Erythroblast (primary cell): ENCODE measurements at places on chromosomes 5 and 9.

DNA sequence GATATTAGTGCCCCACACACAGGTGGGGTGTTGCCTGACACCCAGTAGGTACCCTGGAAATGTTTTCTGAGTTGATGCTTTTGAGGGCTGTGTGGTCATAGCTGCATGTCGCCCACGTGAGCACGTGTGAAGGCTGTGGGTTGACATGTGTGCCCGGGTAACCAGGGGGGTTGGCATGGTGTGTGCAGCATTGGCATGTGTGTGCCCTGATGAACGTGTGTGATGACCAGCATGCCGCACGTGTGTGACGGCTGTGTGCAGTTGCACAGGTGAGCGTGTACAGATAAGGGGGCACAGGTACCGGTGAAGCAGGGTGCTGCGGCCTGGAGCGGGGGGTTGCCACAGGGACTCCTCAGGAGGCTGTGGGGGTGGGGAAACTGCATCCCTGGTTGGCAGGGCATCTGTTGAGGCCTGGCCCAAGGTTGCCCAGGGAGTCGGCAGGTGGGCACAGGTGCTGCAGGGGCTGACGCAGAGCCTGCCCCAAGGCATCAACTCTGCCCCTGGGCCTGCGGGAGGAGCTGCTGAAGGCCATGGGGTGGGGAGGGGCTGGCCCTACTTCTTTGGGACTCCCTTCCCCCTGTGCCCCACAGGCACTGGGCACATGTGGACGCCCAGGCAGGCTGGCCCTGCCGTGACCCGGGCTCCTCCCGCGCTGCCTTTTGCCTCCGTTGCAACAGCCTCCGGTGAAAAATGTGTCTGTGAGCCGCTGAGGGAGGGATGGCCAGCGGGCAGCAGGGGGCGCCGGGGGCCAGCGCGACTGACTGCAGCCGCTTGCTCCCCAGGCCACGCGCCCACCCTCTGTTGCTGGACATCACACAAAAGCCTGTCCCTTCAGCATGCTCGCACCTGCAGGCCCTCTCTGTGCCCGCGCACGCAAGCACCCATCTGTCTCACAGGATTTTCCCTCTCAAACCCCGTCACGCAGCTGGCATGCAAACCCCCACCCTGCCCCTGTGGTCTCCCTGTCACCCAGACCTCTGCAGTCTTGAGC is 2.2 kb downstream of the UNC5A start:
- peak; percentile 25 for DNase-seq

GRCh38 chr5:140169410-140169809 is 5.6 kb upstream of the CYSTM1 start:
- peak; percentile 38 for DNase-seq

DNA sequence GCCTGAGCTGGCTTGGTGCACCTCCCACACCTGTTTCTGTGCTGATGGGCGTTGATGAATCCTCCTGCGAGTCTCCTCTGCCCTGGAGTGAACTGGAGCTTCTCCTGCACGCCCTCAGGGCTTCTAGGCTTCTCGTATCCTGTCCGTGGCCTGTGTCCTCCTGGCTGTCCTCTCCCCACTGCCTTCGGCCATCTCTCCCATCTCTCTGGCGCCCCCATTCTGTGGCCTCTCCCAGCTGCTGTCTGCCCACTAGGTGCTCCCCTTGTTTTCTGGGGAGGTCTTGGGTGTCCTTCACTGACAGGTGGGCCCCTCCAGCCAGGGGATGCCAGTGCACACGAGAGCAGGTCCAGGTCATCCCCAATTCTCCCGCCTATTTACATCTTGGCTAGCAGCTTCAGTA is 28.8 kb downstream of the AHRR start:
- DNase-seq: no peak

DNA sequence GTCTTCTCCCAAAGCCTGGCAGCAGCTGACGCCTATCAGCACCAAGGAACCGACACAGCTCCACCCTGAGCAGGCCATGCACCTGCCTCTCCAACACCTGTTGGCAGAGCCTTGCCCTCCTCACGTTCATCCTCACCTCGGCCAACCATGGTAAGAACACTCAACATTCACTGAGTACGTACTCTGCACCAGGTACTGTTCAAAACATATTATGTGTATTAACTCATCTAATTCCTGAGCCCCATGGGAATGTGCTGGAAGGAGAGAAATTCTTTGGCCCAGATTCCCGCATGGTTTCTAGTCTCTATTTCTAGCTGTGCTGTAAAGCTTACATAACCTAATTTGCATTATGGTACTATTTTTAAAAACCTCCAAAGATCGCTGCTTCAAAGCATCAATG is 86.1 kb downstream of the GPR21 start:
- DNase-seq: no peak

- no peak for DNase-seq
Observed at GRCh38 chr9:33048054-33048465, 23.0 kb downstream of the DNAJA1 start.

GRCh38 chr9:108756746-108757490 is 98.9 kb downstream of the ACTL7B start:
- DNase-seq: no peak
